ENCODE measurements at places on chromosomes 12 and 14.

- no peak for DNase-seq
Observed at GRCh38 chr12:40376533-40377267, 151.9 kb downstream of the LRRK2 start.

GRCh38 chr14:99099051-99099787, 172.8 kb downstream of the BCL11B start:
- DNase-seq, result no peak

GRCh38 chr12:119804011-119804641, 73.0 kb downstream of the CIT start:
- DNase-seq, result no peak

DNA sequence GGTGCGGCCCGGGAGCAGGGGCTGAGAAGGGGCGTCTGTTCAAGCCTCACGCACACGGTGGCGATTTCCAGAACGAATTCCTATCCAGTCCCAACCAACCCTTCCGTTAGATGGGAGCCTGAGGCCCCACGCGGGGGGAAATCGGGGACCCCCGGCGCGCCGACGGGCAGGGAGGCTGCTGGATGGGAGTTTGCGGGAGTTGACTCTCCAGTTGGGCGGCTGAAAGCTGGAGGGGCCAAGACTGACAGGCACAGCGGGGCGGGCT, 9.8 kb downstream of the EXOC3L4 start:
- DNase-seq, result no peak

GRCh38 chr12:121800694-121801594, 2.9 kb upstream of the SETD1B start:
- DNase-seq, result peak; percentile 90

GRCh38 chr14:24094841-24095270, 745 bp downstream of the PCK2 start:
- DNase-seq, result peak; percentile 30

- no peak for DNase-seq
Observed at GRCh38 chr14:100439781-100440180, 116.6 kb downstream of the SLC25A47 start.

- peak; percentile 13 for DNase-seq
Observed at GRCh38 chr12:8950702-8951478, 1.4 kb upstream of the M6PR start.

- no peak for DNase-seq
Observed at GRCh38 chr12:115257791-115258190, 573.8 kb upstream of the TBX3 start.

DNA sequence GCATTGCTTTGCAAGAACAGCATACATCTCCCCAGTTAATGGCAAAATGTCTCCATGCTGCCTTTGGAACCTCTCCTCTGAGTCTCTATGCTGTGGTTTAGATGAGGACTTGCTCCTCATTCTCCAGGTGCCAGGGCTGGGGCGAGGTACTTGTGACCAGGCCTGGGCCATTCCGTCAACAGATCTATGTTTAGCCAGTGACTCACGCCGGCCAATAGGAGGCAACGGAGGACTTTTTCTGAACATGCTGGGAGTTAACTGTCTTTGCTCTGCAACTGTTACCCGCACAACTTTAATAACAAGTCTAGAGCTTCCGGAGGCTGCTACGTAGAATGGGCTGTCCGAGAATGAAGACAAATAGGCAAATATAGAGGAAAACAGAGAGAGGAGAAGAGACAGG, 214.2 kb downstream of the GLT1D1 start:
- DNase-seq, result no peak

- DNase-seq, result no peak
Observed at GRCh38 chr14:35201066-35201465, 78.7 kb downstream of the PRORP start.

DNA sequence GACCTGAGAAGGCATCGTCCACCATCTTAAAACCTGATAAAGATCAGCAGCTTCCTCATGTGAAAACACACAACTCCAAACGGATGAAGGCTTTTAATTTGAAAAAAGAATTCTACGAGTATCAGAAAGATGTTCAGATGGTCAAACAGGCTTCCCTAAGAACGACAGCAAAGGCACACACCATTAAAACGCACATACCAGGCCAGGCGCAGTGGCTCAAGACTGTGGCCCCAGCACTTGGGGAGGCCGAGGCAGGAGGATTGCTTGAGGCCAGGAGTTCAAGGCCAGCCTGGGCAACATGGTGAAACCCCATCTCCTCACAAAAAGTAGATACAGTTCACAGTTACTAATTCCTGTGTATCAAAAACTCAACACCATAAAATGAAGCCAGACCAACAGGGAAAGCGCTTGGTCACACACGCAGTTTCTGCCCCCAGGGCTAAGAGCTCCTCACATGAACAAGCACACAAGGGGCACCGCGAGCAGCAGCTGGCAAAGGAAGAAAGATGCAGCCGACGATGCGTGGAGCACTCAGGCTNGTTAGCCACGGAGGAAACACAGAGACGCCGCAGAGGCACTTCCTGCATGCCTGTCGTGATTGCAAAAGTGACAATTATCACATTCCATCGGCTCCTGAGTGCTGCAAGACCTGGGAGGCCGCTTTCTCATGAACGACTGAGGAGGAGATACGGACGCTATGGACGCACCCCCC, 78.0 kb downstream of the NOC4L start:
- DNase-seq, result peak; percentile 2

GRCh38 chr12:71270057-71270456, 112.3 kb upstream of the TSPAN8 start:
- DNase-seq, result peak; percentile 73

- DNase-seq, result no peak
Observed at GRCh38 chr12:75579552-75579951, 68.1 kb upstream of the KRR1 start.

DNA sequence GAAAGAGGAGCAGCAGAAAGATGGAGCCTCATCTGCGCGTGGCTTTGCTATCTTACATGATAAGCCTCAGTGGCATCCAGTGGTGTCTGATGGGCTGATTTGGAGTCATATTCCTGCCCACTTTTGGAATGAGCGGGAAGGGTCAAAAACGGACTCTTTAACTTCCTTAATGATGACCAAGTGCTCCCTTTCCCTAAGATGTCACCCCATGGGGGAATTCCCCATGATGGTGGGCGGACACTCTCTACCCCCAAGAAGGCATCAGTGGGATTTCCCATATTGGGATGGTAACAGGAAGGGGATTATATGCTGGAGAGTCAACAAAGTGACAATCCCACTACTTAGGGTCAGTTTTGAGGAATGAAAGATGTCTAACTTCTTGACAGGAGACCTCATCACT, 110.9 kb downstream of the GPATCH2L start:
- no peak for DNase-seq

- peak; percentile 40 for DNase-seq
Observed at GRCh38 chr12:49553512-49554088, 14.3 kb downstream of the MCRS1 start.

- DNase-seq, result no peak
Observed at GRCh38 chr12:55991110-55991509, 6.0 kb upstream of the SUOX start.

GRCh38 chr14:58765843-58766242, 128.1 kb downstream of the DACT1 start:
- DNase-seq, result no peak

GRCh38 chr12:107320033-107320928, 226.9 kb upstream of the CRY1 start:
- DNase-seq, result no peak

DNA sequence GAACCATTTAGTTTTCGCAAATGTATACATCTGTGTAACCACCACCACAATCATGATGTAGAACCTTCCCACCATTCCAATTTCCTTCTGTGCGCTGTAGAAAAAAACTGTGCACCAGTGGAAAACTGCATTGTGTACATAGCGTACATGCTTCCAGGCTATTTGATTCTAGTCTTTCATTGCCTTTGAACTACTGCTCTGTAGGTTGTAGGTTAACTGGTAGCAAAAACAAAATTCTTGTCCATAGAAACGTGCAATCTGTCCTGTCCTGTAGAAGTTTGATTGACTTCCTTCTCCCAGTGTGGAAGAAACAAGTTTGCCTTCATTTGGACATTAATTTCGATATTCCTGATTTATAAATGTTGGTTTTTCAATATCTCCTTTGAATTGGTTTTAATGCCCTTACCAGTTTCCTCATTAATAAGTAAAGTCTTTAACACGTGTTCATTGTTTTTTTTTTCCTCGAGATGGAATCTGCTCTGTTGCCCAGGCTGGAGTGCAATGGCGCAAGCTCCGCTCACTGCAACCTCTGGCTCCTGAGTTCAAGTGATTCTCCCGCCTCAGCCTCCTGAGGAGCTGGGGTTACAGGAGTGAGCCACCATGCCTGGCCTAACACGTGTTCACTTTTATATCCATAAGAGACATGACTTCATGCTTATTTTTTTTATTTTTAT, 3.6 kb upstream of the ISM2 start:
- no peak for DNase-seq

- peak; percentile 2 for DNase-seq
Observed at GRCh38 chr12:91355150-91356006, 172.8 kb upstream of the DCN start.

DNA sequence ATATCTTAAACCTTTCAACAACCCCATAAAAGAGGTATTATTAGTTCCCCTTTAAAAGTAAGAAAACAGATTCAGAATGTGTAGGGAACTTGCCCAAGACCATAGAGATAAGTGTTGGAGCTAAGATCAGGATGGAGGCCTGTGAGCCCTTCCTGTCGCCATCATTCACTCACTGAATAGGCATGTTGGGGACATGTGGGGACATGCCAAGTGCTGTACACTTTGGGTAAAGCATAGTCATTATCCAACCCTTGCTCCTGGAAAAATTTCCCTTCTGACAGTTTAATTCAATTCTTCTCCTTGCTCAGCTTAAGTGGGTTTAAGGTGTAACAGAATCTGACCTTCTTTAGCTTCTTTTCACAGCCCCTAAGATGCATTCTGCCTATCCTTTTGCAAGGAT, 28.0 kb upstream of the C12orf42 start:
- DNase-seq, result no peak

DNA sequence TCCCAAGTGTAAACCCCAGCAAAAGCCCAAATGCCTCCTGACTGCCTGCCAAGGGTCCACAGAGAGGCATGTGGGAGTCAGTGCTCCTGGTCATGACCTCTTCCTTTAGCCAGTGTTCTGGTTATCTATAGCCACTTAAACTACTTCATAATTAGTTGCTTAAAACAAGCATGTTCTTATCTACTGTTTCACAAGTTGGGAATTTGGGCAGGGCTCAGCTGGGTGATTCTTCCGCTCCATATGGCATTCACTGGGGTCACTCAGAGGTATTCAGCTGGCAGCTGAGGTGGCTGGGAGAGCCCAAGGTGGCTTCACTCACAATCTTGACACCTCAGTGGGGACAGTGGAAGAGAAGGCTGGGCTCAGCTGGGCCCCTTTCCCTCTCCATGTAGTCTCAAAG, 184.0 kb upstream of the RGS6 start:
- DNase-seq, result no peak

- DNase-seq, result no peak
Observed at GRCh38 chr12:48668996-48669395, 13.0 kb downstream of the KANSL2 start.

- no peak for DNase-seq
Observed at GRCh38 chr14:68409387-68409786, 383.5 kb downstream of the ZFP36L1 start.

- DNase-seq, result no peak
Observed at GRCh38 chr12:109612975-109613502, 39.4 kb downstream of the MVK start.

GRCh38 chr14:94572637-94573303, 8.5 kb upstream of the SERPINA5 start:
- no peak for DNase-seq

DNA sequence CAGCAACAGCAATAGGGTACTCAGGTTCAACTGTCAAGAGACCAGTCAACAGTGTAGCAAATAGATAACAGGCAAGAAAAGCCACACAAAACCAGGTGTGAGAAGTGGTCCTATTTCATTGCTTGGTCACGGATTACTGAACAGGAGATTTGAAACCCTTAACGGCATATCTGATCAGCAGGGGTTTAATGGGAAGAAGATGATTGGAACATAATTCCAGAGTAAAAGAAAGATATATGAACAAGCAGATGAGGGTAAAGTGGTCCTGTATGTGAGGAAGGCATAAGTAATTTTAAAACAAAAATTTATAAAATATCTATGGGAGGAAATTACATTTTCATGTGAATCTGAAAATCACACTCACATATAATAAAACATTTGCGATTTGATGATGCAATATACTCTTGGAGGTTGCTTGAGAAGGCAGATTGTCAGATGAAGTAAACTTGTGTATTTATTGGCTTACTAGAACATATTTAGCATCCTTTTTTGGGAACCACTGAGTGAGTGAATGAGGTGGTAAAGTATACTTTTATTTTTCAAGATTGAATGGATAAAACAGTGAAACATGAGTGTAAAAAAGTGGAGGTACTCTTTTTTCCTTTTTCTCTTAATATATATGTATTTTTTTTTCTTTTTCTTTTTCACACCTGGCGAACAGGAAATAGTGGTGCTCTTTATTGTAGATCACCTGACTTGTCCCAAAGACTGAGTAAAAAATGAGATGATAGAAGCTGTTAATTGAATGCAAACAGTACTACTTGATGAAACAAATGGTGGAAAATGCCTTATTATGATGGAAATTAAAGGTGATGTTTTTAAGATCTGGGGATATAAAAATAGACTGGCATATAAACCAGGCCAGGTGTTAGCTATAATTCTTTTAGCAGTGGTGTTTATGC, 21.6 kb upstream of the SDR39U1 start:
- DNase-seq, result no peak

GRCh38 chr12:113116875-113117274, 18.7 kb downstream of the RASAL1 start:
- no peak for DNase-seq

GRCh38 chr12:2649201-2650030, 145.4 kb upstream of the FKBP4 start:
- no peak for DNase-seq

DNA sequence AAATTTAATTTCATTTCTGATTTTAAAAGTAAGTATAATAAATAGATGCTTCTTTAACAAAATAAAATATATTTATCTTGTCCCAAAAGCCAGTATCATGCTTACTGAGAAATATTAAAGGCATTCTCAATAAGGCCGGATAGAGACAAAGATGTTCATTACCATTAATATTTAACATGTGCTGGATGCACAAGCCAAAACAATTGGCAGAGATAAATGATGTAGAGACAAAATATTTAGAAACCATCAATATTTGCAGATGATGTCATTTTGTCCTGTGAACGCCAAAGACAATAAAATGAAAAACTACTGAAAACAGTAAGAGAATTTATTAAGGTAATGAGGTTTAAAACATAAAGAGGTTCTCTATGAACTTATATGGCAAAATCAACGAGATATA, 313.5 kb downstream of the ITPR2 start:
- DNase-seq, result no peak
